ENCODE measurements at places on chromosomes 3 and 15.

DNA sequence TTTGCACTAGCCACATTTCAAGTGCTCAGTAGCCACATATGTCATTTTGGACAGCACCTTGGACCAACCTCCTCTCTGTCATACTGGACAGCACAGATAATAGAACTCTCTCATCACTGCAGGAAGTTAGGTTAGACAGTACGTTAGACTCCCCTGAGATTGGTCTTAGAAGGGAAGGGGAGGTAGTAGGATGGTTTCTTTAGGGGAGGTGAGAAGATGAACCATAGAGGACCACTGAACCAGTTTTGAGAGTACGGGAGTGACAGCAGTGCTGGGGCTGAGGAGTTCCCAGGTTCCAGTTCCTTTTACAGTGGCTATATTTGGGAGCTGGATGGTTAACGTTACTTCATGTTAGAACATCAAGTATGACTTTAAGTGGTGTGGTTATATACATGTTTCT, 7.8 kb downstream of the LRCH3 start:
- ATAC-seq, result peak; percentile 53

DNA sequence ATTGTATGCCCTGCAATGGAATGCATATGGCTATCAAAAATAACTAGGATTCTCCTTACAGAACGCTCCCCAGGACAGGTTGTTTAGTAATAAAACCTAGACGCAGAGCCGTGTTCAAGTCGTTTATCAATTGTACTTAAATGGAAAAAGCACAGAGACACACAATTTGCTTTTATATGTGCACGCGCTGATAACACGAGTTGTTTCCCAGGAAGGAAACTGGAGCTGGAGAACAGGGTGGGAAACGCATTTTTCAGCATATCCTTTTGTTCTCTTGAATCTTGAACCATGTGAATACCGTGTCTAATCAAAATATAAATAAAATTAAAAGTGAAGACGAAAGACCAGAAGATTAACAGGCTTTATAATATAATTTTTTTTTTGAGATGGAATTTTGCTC, 3.6 kb upstream of the ANPEP start:
- ATAC-seq, result no peak

GRCh38 chr15:63678393-63678792, 81.2 kb downstream of the FBXL22 start:
- ATAC-seq, result no peak

- ATAC-seq, result no peak
These were observed 703.2 kb downstream of the NLGN1 start for GRCh38 chr3:174100744-174101143.

GRCh38 chr3:144375088-144375487, 403.5 kb downstream of the DIPK2A start:
- ATAC-seq, result no peak

GRCh38 chr3:128499724-128500275, 6.8 kb upstream of the GATA2 start:
- ATAC-seq, result no peak
